Adrenal gland (tissue), 19 donors: ENCODE measurements at places on chromosomes 12 and 14.
A peak's percentile ranks its signal among the peaks of the same experiment; 100 is the strongest.

DNA sequence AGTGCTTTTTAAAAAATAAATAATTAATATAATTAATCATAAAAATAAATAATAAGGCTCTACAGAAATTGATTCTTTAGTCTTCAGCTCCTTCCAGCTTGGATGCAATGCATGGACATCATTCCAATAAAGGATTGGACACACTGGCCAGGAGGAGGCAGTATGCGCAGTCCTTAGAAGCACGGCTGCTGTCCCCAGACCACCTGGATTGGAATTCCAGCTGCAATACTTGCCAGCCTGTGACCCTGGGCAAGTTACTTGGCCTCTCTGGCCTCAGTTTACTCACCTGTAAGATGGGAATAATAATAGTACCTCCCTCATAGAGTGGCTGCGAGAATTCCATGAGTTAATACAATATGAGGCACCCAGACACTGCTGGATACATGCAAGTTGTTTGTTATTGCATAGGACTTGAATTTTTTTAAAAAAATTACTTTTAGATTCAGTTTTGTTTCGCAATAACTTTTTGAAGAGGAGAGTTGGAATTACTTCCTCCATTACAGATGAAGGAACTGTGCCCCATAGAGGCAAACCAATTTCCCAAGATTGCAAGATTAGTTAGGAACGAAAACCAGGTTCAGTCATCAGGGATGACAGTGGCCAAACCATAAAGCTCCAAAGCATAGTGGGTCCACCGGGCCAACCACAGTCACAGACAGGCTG, 12.2 kb downstream of the RPH3A start:
- DNase-seq, result no peak

DNA sequence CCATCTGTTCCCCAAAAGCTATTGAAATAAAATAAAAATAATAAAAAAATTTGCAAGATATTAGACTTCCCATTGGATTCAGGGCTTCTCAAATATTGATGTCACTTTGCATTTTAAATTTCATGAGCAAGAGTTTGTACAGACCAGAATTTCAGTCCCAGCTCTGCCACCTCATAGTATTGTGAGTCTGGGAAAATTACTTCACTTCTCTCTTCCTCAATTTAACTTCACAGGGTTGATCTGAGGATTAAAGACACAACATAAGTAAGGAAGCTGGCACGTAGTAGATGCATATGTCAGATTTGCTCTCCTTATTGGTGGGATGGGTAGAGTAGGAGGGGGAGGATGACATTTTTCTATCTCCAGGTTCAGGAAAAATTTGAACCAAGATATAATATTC, 32.8 kb downstream of the COX8C start:
- no peak for DNase-seq

GRCh38 chr14:100296106-100296651, 10.1 kb downstream of the SLC25A29 start:
- no peak for DNase-seq

- no peak for DNase-seq
These were observed 43.9 kb downstream of the TMTC3 start for GRCh38 chr12:88185988-88186387.

DNA sequence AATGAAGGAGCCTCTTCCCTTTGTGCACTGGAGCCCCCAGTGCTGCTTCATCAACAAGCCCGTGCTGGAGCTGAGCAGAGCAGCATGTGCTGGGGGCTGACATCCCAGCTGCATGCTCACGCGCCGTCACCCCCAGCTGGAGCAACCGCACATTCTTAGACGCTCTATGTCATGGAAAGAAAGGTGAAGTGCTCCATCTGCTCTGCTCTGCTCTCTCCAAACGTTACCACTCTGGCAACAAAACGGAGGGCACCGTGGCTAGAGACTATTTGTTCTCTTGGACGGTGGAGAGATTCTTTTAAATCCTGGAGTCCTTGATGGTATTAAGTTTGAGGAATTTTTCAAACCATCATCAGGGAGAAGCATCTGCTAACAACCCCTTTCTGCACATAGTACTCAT, 208.4 kb downstream of the C12orf75 start:
- no peak for DNase-seq

DNA sequence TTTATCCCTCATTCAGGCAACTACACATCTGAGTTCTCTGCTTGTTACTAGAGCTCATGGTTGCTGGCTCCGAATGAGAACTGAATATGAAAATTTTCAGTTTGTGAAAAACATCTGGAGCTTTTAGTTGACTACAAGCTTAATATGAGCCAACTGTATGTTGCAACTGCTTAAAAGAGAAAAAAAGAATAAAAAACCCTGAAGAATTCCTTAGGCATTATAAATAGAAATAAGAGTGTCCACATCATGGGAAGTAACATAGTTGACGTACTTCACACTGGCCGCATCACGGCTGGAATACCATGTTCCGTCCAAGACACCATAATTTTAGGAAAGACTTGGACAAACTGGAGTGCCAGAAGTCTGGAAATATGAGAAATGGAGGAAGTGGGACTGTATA, 57.9 kb downstream of the PDE3A start:
- no peak for DNase-seq

DNA sequence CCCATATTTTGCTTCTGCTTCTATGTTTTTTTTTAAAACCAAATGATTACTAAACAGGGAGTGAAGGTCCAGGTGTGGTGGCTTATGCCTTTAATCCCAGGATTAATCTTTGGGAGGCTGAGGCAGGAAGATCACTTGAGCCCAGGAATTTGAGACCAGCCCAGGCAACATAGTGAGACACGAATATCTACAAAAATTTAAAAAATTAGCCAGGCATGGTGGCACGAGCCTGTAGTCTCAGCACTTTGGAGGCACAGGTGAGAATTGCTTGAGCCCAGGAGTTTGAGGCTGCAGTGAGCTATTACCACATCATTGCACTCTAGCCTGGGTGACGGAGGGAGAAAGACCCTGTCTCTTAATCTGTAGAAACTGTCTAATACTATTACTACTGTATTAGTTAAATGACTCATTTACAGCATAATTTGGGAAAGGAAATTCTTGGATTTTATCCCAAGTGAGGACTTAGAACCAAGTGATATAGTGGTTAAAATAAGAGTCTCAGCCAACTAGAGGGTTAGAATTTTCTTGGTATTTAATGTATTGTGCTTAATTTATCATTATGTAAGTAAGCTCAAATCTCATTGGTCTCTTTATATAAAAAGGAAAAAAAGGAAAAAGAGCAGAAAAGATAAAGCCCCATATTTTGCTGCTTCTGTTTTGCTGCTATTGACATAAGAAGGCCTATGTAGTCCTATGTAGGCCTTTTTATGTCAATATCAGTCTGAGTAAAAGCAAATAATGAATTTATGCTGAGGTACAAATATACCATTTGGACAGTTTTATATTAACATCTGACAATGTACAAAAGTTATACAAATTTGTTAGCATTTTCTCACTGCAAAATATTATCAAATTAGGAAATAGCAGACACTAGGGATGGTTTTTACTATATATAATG, 163.4 kb downstream of the RAD51B start:
- no peak for DNase-seq

GRCh38 chr12:70890895-70891832, 29.4 kb downstream of the PTPRR start:
- no peak for DNase-seq

DNA sequence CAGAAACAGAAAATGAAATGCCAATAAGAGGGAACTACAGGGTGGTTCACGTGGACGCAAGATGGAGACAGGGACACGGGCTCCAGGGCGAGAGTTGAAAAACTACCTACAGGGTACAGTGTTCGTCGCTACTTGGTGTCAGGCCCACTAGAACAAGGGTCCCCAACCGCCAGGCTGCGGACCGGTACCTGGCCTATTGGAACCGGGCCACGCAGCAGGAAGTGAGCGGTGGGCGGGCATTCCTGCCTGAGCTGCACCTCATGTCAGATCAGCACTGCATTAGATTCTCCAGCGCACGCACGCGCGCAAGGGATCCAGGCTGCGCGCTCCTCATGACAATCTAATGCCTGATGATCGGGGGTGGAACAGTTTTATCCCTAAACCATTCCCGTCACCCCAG, 14.8 kb downstream of the INF2 start:
- no peak for DNase-seq

DNA sequence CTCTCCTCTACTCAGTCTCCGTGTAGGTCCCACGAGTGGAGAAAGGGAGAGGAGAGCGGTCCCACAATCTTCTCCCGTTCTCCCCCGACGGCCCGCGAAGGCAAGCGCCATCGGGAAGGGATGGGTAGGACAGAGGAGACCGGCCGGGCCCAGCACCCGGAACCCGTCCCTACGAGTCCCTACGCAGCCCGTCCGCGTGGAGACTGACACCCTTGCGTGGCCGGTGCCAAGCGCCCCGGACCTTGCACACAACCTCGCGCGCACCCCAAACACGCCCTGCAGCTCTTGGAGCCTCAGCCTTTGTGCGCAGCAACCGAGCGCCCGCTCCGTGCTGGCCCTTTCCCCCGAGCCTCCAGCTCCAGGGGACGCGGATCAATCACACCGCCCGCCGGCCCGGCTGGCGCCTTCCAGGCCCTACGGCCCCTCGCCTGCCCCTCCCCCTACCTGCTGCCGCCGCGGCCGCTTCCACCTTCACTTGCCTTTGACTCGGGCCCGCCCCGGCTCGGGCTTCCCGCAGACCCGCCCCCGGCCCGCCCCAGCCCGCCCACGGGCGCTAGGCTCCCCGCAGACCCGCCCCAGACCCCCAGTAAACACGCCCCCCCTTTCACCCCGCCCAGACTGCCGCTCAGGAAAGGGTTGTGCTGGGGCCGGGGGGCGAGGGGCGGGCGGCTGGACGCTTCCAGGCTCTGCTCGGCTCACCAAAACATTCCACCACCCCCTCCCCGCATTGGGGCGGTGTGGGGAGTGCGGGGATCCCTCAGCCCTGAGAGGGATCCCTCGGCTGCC, at the start of gene NDRG2:
Gene NDRG2 (minus strand): TSS at position 477 of the 786 bp plus-strand sequence. CDS start 1,746 bp downstream, outside the sequence.
- peak; percentile 79 for DNase-seq

DNA sequence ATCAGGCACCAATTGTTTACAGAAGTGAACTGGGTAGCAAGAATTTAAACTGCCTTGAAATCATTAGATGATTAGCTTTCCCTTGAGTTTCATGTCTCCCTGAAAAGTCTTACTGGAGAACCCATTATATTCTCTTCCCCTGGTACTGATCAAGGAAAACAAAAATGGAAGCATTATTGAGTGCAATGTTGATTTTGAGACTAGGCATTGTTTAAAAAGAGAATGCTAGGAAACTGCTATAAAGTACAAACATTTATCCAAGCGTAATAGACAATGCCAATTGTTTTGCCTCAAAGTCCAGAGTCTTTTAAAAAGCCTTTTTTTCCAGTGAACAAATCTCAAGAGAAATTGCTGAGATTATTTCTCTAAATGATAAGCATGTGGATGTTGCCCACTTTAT, 197.0 kb downstream of the CCER1 start:
- no peak for DNase-seq

GRCh38 chr14:76767681-76768656, 6.7 kb downstream of the VASH1 start:
- DNase-seq, result peak; percentile 66

DNA sequence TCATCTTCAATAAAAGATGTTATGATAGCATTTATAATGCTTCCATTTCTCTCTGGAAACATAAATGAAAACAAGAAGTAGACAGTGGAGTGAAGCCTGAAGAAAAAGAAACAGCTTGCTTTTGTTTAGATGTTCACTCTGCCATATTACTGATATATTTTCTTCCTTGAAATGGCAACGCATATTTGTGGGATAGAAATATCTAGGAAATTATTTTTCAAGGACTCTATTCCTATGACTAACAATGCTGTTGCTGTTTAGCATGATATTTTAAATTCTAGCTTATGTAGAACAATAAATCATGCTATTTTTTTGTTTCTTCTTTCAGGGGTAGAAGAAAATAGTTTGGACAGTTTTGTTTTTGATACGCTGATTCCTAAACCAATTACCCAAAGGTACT, 359.0 kb downstream of the NAV3 start:
- no peak for DNase-seq

DNA sequence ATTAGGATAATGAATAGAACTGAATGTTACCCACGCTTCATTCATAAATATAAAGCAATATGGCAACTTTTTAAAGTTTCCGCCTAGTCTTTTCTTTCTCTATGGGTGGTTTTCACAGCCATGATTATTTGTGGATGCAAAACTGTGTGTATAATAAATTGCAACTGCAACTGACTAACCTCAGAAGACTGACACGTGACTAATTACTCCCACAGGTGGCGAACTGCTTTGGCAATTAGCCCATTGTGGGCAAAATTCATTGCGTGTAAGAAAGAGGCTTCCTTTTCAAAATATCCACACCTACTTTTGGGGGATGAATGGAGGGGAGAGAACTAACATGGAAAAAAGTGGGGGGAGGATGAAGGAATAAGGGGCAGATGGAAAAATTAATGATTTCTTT, 79.0 kb downstream of the SLC25A21 start:
- DNase-seq, result no peak

- no peak for DNase-seq
These were observed 299.2 kb upstream of the FKBP4 start for GRCh38 chr12:2495417-2496112.

DNA sequence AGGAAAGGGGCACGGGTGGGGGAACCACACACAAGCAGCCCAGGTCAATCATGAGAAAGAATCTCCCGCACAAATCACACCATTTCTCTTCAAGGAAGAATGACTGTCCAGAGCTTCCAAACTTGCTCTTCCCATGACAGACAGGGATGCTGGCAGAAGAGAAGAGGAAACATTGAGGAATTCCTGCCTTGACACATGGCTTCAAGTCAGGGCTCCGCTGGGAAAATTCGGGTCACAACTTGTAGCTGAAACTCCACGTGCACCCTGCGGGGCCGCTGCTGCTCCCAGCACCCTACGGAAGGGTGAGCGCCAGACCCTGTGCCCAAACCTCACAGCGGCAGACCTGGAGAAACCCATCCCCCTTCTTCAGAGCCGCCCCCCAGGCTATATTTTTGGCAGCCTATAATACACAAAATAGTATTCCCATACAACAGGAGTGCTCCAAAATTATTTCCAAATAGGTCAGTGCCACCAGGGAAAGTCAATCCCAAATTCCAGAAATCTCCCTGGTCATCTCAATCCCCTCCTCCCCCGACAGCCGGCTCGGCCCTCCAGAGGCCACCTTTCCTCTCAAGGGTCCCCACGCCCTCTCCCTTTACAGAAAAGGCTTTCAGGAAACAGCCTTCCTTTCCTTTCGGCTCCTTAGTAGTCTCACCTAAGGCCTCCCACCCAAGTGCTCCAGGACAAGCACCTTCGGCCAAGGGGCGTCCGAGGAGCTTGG, 1.3 kb downstream of the TMEM132D start:
- DNase-seq, result no peak

- no peak for DNase-seq
These were observed 29.7 kb downstream of the PRMT8 start for GRCh38 chr12:3520711-3521110.

DNA sequence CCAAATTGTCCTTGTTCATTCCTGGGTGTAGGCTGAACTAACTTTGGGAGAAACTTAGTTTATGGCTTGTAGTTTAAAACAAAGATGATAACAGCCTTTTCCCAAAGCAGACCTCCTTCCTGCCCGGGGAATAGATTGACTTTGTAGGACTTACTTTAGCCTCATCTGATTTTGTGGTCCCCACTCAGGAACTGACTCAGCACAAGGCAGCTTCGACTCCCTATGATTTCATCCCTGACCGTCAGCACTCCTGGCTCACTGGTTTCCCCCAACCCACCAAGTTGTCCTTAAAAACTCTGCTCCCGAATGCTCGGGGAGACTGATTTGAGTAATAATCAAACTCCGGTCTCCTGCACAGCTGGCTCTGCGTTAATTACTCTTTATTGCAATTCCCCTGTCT, 40.1 kb upstream of the DDHD1 start:
- no peak for DNase-seq

- no peak for DNase-seq
These were observed 4.2 kb downstream of the PTPN6 start for GRCh38 chr12:6955108-6956020.
